ENCODE measurements at places on chromosomes 7 and 10.

GRCh38 chr7:83870515-83870914, 221.6 kb upstream of the SEMA3E start:
- no peak for DNase-seq

DNA sequence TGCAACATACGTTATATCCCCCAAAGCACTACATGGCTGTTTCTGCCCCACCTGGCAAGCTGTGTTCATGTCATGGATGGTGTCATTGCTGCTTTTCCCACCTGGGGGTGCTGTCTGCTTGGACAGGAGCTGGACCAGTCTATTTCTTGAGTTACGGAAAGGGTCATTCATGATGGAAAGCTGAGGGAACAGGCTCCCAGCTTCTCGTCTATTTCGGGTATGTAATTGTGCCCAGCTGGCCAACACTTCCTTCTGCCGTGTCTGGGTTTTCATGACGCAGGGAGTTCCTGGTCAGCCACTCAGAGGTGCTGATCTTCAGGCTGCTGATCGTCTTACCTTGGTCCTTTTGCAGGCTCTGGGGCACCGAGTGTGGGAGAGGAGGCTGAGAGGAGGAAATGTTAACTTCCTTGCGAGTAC, 8.6 kb downstream of the BTBD16 start:
- no peak for DNase-seq

DNA sequence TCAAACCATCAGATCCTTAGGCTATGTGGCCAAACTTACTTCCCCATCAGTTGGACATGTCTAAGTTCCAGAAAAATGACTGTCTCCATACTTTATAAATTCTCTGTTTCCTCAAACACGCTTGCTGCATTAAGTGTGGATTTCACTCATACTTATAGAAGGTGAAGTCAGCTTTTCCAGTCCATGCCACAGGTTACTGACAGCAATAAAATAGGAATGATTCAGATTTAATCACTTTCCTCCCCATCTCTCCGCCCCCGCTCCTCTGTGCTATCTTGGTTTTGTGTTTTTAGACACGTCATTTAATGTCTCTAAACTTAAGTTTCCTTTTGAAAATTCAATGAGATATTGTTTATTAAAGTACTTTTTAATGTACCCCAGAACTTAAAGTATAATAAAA, 1098.0 kb upstream of the C7orf33 start:
- DNase-seq: no peak

DNA sequence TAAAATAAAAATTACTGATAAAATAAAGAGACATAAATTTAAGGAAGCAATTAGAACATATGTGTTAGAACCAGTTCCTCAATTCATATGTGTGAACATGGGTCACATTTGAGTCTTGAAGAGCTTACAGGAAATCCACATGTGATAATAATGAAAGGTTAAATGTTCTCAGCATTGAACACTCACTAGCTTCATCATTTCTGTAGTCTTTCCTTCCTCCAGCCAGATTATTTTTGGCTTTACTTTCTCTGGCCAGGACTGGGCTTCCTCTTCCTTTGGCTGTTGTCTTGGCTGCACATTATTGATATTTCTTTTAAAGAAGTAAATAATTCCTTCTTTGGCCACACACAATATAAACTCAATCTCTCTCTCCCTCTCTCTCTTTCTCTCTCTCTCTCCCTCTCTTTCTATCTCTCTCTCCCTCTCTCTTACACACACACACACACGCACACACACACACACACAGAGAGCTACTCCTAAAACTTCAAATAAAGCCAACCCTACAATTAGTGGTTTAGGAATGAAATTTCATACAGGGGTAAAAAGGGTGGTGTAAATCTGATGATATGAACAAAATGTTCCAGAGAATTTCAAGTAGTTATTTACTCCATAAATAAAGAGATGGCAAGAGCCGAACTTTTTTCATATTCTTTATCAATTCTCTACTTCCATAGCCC, 171.2 kb downstream of the REEP3 start:
- no peak for DNase-seq

- DNase-seq: no peak
Measured at GRCh38 chr7:16619979-16620408, 25.6 kb downstream of the ANKMY2 start.

- DNase-seq: no peak
Measured at GRCh38 chr10:77841711-77842375, 84.7 kb downstream of the DLG5 start.

GRCh38 chr7:149161241-149161848, 14.1 kb downstream of the ZNF398 start:
- DNase-seq: no peak

DNA sequence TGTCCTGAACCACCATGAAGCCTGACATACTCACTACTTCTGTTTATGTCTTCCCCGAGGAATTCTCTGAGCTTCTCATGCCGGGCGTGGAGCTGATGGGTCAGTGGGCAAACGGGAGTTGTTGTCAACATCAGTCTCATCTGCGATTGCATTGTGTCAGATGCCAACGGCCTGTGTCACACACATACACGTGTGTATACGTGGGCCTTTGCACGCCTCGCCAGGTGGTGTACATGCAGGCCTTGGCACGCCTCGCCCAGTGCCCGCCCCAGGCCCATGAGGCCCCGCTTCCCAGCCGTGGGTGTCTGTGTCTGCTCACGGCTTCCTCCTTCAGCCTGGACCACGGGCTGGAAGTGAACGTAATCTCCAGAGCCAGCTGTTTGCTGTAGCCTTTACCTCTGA, 7.5 kb upstream of the CSGALNACT2 start:
- no peak for DNase-seq

GRCh38 chr7:88169717-88170320, 50.0 kb downstream of the SRI start:
- DNase-seq: no peak

DNA sequence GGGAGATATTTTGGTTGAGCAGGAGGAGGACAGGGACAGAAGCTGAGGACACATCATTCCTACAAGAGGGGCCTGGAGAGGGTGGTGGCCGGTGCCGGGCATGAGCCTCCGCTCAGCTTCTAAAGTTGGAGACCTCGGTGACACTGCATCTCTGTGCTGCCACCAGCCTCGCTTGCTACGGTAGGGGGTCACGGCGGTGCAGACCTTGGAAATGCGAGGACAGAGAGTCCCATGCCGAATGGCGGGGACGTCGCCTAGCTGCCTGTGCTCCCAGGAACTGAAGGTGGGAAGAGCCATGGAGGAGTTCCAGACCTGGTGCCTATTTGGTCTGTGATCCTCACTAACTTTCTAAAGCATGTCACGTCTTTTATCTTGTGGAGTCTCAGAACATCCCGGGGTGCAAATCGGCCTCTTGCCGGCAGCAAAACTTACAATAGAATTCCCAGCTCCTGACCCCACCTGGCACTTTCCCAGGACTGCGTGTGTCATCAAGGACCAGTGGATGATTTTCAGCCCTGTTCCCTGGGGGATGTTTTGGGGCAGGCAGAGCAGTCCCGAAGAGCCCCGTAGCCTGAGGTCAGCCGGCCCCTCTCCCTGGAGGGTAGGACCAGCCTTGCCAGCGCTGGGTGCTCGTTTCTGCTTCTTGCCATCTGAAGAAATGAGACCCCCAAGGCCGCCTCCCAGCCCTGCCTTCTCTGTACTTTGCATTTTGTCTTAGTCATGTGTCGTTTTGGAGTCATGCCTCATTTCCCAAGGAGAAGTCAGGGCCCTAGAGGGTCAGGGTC, 205.8 kb upstream of the SHH start:
- DNase-seq: no peak

DNA sequence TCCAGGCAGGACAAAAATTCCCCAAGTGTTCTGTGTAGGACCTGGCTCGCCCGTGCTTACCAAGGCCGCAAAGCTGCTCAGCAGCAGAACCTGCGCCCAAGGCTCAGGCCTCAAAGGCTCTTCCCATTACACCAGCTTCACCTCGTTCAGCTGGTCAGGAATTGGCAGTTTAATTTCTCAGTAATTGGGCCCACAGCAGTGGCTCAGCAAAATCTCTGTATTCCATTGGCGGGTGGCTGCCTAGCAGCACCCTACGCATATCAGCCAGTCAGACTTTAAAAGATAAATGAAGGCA, 5.8 kb downstream of the FZD9 start:
- no peak for DNase-seq

DNA sequence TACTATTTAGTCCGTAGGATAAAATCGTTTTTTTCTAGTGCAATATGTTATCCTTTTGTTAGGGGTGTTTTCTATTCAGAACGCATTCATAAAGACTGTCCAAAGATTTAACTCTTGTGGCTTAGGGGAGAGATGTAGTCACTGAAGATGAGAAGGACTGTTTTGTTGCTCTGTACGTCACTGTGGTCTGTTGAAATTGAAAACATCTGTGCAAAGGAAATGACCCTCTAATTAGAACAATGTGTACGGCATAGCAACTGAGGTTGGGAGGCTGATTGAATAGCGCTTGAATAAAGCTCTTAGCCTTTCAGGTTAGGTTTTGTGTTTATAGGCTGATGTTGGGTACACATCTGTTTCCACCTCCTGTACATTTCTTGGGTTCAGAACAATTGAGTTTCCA, 453.4 kb upstream of the AKR1E2 start:
- no peak for DNase-seq

DNA sequence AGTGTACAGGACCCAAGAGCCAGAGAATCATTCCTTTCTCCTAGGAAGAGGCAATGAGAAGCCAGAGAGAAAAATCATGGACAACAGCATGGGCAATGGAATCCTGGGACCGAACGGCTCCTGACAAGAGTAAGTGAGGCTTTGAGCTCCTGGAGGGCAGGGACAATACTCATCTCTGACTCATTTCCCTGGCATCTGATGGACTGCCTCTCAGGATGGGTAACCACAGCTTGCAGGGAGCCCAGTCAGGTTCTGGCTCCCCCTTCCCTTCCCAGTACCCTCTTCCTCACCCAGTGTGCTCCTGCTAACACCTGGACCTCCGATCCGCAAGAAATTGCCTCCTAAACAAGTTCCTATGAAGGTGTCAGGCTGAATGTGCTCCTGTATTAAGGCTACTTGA, 51.2 kb upstream of the SORCS3 start:
- no peak for DNase-seq

DNA sequence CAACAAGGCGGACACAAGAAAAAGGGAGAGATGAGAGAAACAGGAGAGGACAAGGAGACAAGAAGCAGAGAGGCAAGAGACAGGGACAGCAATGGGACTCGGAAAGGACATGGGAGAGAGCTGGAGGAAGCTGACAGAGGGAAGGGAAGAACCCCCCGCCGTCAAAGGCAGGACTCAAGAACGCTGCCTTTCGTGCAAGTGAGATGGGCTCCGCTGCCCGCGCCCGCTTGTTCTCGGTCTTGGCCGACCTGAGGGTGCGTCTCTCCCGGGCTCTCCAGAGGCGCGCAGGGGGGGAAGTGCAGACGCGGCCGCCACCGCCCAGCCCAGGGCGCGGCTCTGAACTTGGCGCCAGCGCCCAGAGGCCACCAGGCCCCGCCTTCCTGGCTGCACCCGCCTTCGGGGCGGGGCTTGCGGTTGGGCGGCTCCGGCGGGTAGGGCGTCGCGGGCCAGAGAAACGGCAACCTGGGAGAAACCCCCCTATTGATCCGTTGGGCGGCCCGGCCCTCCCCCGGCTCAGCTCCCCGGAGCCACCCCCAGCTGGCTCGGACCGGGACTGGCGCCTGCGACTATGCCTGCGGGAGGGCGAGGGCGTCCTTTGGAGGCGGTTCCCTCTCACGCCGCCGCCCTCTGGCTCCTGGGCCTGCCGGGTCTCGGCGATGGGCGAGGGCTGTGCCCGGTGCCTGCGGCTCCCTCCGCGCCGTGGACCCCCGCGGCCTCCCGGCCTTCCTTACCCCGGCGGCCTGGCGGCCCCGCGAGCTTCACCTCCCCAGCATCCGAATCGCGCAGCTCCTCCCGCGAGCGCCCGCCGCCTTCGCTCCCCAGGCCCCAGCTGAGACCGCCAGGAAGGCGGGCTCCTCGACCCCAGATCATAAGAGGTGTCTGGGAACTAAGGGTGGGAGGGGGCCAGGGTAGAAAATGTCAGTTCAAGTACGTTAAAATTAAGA, 2.2 kb upstream of the ANTXRL start:
- no peak for DNase-seq

DNA sequence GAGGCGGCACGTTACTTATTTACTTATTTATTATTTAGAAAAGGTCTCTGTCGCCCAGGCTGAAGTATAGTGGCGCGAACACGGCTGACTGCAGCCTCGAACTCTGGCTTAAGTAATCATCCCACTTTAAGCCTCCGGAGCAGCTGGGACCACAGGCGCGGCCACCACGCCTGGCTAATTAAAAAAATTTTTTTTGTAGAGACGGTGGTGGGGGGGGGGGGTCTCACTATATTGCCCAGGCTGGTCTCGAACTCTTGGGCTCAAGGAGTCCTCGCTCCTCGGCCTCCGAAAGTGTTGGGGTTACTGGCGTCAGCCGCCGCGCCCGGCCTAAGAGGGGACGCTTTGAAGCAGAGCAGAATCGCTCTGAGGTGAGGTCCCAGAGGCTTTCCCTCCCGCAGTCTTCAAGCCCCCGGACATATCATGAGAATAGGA, 675 bp upstream of the FRAT2 start:
- DNase-seq: no peak

DNA sequence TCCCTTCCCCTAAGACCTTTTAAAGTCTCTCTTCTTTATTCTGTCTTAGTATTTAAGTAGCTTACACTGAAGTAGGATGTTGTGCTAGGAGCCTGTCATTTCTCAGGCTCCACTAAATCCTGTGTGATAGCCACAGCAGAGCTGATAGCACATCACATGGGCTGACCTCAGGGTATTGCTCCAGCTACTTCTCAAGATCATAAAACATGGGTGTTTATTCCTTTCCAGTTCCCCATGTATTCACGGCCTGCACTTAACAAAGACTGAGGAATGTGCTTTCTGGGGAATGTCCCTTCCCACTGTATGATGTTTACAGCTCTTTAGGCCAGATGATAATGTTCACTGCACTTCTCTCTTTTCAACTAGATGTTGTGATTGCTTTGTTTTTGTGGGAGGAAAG, 1086.8 kb downstream of the KCNMA1 start:
- no peak for DNase-seq

- no peak for DNase-seq
Measured at GRCh38 chr10:15858861-15859281, 1.4 kb downstream of the MINDY3 start.

- peak; percentile 40 for DNase-seq
Measured at GRCh38 chr7:127189074-127189473, 63.7 kb downstream of the GRM8 start.

DNA sequence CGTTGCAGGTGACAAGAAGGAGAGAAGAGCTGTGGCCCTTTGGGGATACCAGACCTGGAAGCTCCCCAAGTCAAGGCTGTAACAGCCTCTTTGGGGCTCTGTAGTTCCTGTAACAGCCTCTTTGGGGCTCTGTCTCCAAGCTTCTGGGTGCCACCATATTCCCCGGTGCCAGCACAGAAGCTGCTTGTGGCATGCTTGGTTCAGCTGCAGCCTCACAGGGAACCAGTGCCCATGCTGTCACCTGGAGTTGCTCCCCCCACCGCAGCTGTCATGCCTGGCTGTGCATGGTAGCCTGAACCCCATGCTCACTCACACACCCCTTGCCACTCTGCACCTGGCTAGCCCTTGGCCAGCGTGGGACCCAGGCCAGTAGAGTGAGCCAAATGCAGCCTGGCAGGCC, 109.1 kb downstream of the ELAPOR2 start:
- no peak for DNase-seq

GRCh38 chr7:23346316-23346715, 47.2 kb downstream of the MALSU1 start:
- DNase-seq: no peak
